K562 (cell line): ENCODE measurements at places on chromosomes 7 and 10. TPM values are rescaled to one million over a fixed set of nuclear protein-coding genes. Genes with fewer than 3 reads are reported as not detected.

- DNase-seq = no peak
These were observed 97.0 kb downstream of the ANKRD61 start for GRCh38 chr7:6128205-6128604.

GRCh38 chr10:45375101-45375500 lies 1.1 kb downstream of the ALOX5 start:
- no peak for DNase-seq

DNA sequence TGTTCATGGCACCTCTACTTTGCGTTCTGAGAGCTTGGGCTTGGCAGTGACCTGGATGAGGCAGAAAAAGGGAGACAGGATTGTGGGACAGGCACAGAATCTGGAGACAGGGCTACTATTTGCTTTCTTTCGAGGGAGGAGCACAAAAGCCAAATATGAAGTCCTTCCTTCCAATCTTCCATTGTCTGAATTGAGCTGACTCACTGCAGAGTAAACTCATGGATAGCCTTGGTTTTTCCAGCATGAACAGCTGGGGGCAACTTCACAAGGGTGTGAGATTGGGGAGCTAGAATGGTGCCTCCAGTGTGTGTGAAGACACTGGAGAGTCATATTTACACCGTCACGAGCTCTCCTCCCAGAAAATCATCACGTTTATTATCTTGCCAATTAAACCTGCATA lies 55.6 kb upstream of the NRP1 start:
- no peak for DNase-seq

DNA sequence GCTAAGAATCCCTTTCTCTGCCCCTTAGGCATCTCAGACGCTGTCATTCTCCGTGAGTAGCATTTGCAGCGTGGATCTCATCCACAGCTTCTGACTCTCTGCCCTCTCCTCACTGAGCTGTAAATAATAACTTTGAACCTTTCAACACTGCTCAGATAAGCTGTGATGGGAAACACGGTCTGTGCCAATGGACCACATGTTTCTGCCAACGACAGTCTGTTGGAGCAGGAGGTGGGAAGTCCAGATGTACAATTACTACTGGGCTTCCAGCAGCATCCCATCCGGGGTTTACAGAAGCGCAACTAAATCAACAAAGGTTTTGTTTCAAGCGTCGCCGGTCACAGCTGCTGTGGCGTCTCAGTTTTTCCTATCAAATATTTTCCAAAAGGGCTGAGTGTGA lies 1110.6 kb downstream of the TYW1 start:
- no peak for DNase-seq

DNA sequence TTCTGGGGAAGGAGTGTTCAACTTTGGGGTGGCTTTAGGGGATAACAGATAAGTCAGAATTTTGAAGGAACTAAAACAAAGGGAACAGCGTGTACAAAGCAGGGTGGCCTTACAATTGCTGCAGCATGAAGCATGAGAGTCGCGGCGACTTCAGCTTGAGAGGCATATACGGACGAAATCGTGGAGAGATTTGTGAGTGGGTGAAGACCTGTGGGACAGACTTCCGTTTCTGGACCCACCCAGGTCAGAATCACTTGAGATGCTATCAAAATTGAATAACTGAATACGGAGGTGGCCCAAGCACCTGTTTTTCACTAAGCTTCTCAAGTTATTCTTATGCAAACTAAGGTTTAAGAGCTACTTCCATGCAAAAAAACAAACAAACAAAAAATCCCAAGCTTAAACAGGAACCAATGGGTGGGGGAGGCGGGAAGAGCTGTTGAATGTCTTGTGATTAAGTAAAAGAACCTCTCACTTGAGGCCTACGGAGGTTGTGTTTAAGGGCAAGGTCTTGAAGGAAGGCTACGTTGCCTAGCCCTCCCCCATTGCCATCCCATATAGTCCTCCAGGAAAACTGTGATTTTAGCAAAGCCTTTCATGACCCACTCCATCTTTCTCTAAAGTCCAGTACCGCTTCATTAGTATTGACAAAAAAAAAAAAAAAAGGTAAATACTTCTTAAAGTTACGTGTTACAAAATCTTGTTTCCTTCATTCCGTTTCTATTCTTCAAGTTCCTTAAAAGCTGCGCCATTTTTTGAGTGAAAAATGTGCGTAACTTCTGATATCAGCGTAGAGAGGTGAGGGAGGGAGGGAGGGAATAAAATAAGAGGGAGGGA lies 1.3 kb upstream of the TRIM24 start:
- no peak for DNase-seq

GRCh38 chr7:132154248-132154647 lies 422.0 kb downstream of the PLXNA4 start:
- DNase-seq = no peak

DNA sequence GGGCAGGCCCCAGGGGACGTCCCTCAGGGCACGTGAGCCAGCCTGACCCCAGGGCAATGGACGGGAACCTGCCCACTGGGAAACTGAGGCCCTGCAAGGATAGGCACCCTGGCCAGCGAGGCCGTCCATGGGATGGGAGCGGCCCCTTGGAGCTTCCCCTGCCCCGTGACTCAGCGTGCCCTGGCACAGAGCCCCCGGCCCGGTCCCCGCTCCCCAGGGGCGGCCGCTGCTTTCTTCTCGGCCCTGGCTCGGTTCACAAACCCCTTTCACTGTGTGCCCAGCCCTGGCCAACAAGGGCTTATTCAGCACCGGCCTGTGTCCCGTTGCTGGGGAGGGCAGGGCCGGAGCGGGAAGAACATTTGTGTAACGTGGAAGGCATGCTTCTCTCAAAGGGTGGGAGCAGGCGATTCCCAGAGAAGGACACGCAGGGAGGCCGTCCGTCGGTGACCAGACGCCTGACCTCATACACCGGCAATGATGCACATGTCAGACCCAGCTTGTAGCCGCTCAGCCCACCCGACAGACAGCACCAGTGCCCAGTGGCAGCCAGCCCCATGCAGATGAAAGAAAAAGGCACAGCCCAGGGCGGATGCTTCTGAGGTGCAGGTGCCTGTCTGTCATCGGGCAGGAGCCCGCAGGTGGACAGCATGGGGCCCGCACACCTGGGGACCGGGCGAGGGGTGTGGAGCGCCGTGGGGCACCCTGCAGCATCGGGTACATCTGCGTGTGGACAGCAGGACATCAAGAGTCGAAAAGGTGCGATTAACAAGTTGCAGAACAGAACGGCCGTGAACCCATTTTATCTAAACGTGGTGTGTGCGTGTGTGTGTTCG lies 94.5 kb downstream of the PDGFA start:
- DNase-seq = no peak

DNA sequence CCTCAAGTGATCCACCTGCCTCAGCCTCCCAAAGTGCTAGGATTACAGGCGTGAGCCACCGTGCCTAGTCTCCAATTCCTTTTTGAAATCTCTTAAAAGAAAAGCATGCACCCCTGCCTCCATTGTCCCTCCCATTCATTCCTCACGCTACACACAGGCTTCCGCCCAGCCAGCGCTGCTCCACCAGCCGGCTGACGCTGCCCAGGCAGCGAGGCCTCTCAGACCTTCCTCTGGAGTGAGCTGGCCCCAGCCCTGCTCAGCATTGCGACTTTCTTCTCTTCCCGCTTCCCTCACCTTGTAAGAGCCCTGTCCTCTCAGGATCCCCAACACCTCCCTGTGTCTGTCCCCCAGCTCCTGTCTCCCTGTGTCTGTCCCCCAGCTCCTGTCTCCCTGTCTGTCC lies 23.6 kb downstream of the RGS10 start:
- DNase-seq = no peak

DNA sequence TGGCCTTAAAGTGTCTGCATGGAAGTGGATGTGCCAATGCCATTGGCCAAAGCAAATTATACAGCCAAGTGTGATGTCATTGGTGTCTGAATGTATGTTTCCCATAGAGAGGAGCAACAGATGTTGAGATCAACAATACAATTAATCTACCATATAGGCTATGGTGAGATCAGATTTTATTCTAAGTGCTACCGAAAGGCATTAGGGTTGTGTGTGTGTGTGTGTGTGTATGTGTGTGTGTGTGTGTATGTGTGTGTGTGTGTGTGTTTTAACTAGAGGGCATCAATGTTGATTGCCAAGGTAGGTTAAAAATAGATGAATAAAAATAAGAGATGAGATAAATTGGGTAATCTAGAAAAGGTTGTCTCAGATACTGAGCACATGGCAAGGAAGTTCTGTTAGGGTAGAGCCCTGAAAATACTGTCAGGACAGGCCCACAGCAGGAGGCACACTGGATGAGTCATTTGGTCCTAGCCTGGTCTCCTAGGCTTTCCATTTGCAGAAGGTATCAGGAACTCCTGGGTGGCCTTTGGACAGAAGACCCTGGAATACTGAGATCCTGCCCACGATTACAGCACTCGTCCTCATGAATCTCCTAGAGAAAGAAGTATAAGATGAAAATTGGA lies 446.0 kb upstream of the PODXL start:
- DNase-seq = no peak

HOXA7 gene
- total RNA-seq = not detected in 2 replicates

GJD4 gene
- not detected in 2 replicates for total RNA-seq

SUN3 gene
- not detected in 2 replicates for total RNA-seq

COL26A1 gene
- total RNA-seq = 0.09 and 0.16 TPM in 2 replicates
